NCI-H2029 (cell line): ENCODE measurements at places on chromosomes 13 and 19.
A peak's percentile ranks its signal among the peaks of the same experiment; 100 is the strongest.

- DNase-seq: no peak
These were observed 16.8 kb downstream of the CLEC4M start for GRCh38 chr19:7779631-7780486.

GRCh38 chr19:37933937-37934358 lies 26.9 kb downstream of the SIPA1L3 start:
- DNase-seq: no peak

DNA sequence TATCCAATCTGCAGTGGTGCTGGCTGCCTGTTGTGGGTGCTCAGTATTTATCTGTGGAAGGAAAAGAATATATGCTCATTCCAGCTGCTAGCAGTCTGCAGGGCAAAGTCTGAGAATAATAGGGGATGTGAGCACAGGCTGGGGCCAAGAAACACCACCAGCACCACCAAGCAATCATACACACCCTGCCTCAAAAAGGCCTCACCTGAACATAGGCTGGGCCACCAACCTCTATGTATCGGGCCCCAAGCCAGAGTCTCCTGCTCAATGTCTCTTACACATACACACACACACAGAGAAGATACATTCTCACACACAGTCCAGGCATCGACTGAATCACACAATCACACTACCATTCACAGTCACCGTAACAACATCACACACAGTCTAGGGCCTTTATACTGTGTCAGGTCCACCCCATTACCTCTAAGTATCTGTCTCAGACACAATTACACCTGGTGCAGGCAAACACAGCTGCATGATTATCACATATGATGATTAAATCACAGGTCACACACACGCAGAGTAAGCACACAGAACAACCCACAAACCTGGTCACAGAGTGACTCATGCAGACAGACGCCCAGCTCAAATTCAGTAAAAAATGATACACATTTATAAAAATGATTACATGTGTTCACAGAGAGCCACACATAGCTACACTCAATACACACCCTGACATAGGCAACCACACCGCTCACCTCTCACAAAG lies 1.3 kb upstream of the ZSCAN22 start:
- DNase-seq: no peak

DNA sequence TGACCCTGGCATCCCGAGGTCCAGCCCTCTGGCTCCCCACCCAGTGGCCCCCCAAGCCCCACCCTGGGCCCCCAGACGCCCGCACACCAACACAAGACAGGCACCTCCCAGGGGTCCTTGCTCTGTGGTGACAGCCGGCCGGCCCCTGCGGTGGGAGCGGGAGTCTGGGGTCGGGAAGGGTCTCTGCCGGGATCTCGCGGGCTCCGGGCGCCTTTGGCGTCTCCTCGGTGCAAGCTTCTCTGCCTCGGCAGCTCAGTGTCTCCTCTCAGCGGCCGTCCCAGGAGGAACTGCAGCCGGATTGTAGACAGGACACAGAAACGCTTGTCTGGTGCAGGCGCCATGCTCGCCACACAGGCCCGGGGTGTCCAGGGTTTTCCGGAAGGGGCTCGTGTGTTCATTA lies 43.7 kb downstream of the TMEM255B start:
- DNase-seq: no peak

DNA sequence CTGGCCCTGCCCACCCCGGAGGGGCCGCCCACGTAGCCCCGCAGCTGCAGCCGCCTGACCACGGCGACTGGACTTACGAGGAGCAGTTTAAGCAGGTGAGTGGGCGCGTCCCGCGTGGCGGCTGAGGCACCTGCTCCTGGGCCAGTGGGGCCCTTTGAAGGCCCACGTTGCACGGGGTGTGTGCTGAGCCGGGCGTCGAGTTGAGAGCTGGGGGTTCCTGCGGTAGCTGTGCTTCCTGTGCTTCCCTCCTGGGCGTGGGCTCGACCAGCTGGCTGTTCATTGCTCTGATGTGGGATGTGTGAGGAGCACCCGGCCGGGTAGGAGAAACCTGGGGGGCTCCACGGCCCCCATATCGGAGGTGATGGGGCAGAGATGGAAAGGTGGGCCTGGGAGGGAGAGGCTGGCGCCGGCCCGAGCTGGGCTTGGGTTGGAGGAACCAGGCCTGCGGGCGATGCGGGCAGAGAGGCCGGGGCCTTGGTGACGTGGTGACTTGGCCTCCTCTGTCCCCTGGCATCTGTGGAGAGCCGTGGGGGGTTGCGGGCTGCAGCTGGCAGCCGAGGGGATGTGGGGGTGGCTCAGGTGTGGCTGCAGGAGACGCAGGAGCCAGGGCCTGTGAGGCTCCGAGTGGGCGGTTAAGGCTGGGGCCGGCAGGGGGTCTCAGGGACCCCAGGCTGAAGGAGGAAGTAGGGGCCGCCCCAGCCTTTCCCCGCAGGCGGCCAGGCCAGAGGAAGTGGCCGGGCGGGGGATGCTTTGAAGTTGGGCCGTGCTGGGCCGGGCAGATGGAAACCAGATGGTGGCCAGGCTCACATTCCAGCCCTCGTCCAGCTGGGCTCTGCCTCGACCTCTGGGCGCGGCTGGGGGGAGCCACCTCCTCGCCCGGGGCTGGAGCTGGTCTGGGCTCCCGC lies 7.1 kb downstream of the ARID3A start:
- DNase-seq: no peak

GRCh38 chr13:28347456-28348371 lies 147.2 kb downstream of the FLT1 start:
- DNase-seq: no peak

- no peak for DNase-seq
These were observed 59.6 kb downstream of the ARHGAP35 start for GRCh38 chr19:46920362-46920761.

GRCh38 chr19:14059093-14059480 lies 2.8 kb downstream of the PALM3 start:
- DNase-seq: no peak

GRCh38 chr13:99949679-99950413 lies 21.7 kb downstream of the ZIC5 start:
- no peak for DNase-seq

DNA sequence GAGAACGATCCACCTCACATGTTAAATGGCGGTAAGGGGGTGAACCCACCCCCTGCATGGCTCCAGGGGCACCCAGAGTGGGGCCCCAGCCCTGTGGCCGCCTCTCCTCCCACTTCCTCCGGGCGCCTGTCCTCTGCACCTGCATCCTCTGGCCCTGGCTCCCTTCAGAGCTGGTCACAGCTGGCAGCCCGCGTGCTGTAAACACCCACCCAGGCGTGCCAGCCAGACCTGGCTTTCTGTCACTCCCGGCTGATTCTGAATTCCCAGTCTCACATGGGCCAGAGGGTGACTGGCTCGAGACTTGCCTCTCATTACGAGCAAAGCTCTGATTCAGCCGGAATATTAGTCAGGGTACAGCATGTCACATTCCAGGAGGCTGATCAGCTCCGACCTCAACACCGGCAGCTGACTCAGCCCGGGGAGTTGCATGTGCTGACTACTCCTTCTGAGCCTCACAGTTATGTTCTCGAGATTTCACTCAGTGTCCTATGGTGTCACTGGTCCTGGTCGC lies 75.1 kb downstream of the GNG7 start:
- DNase-seq: peak; percentile 49

- DNase-seq: peak; percentile 59
These were observed 69.1 kb upstream of the FLT1 start for GRCh38 chr13:28564030-28564429.

- no peak for DNase-seq
These were observed 79.9 kb upstream of the RAP2A start for GRCh38 chr13:97353927-97354675.
